COLO829 (cell line): ENCODE measurements at places on chromosomes 11 and 22.

DNA sequence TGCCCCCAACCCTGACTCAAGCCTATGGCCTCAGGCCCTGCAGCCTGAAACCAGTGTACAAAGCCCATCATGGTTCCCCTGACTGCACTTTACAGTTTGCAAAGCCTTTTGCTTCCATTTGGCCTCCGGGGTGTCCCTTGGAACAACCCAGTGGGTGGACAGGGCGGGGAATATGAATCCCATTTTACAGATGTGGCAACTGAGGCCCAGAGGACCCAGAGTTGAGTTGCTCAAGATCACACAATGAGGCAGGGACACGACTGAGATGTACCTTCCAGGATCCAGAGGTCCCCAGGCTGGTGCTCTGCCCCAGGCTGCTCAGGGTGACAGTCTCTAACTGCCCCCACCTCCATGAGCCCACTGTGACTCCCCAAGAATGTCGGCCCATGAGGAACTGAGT is 5.4 kb upstream of the POLDIP3 start:
- no peak for DNase-seq

DNA sequence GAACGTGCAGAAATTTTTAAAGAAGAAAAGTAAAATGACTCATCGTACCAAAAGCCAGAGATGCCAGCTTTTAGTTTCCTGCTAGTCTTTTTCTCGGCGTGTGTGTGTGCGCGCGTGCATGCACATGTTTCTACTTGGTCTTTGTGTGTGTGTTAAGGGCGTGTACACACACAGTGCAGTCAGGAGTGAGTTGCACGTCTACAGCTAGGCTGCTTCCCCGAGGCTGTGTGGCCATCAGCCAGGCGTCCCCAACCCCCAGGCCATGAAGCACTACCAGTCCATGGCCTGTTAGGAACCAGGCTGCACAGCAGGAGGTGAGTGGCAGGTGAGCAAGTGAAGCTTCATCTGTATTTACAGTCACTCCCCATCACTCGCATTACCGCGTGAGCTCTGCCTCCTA is 36.4 kb downstream of the KCNQ1 start:
- no peak for DNase-seq

GRCh38 chr11:80986421-80987074 is 1545.7 kb upstream of the TENM4 start:
- no peak for DNase-seq

DNA sequence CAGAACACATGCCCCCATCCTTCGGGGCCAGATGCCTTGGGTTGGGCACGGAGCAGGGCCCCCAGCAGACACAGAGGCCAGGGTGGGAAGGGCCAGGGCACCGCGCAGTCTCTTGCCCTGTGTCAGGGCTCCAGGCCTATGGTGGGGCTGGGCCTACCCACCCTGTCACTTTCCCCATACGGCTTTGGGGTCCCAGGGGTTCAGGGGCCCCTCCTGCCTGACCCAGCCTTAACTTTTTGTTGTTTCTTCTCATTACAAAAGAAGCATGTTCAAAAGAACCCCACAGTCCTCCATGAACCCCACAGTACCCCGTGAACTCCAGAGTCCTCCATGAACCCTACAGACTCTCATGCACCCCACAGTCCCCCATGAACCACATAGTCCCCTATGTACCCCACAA is 33.0 kb upstream of the CCDC188 start:
- no peak for DNase-seq

GRCh38 chr22:48333323-48333763 is 1494.3 kb downstream of the BRD1 start:
- no peak for DNase-seq

- DNase-seq: no peak
Observed at GRCh38 chr11:27909386-27909785, 198.6 kb downstream of the KIF18A start.

GRCh38 chr11:125376856-125377255 is 119.2 kb downstream of the FEZ1 start:
- DNase-seq: no peak

DNA sequence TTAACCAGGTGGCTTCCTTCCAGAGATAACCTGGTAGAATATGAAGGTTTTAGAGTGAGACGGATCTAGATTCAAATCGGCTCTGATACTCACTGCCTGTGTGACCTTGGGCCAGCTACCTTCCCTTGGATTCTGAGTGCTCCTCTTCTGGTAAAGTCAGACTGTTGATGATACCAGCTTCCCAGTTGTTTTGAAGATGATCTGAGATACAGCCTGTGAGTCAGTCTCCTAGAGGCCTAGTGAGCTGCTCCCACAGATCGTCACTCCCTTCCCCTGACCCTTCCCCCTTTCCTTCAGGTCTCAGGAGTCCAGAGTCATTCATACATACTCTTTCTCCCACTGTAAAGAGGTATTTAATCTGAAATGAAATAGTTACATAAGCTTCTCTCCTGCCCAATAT is 207.8 kb downstream of the GRIK4 start:
- no peak for DNase-seq

- no peak for DNase-seq
Observed at GRCh38 chr22:23149743-23150238, 4.5 kb downstream of the RAB36 start.

DNA sequence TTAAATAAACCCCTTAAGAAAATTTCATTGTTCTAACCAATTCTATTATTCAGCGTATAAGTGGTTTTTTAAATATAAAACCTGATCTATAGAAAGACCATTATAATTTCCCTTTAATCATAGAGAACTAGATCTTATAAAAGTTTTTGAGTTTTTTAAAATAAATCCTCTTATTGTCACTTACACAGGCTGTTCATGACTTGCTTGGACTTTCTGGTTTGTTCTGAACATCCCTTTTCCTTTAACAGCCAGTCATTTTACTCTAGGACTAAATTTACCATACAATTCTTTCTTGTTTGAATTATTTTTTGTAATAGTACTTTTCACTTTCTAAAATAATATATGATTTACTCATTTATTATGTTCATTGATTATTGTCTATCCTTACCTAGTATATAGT is 4.7 kb downstream of the NXPE2 start:
- no peak for DNase-seq

GRCh38 chr11:95692526-95693260 is 96.9 kb downstream of the FAM76B start:
- DNase-seq: no peak

GRCh38 chr22:50114221-50115021 is 24.6 kb downstream of the MOV10L1 start:
- no peak for DNase-seq

DNA sequence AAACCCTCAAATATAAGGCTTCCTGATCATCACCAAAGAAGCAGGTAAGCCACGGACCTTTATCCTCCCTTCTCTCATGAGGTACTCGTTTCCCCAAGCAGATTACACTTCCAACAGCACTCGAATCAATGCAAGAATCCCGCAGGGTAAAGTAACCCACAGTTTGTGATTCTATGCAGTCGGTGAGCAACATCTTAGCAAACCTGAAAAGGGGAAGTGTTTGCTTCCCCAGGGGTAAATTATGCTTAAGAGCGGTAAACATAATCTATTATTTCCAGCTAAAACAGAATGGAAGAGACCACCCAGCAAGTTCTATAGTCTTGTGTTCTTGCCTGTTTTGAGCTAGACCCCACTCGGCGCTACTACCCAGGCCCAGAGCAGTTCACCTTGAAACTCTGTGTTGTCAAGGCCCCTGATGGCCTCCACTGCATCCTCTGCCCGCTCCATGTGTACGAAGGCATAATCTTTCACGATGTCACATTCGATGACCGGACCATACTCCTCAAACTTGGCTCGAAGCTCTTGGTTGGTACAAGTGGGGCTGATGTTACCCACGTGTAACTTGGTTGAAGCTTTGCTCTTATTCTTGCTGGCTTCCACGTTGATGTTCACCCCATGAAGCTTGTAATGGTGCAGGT is 1.3 kb downstream of the RBM4B start:
- no peak for DNase-seq

- no peak for DNase-seq
Observed at GRCh38 chr11:76166314-76166713, 40.0 kb downstream of the WNT11 start.

DNA sequence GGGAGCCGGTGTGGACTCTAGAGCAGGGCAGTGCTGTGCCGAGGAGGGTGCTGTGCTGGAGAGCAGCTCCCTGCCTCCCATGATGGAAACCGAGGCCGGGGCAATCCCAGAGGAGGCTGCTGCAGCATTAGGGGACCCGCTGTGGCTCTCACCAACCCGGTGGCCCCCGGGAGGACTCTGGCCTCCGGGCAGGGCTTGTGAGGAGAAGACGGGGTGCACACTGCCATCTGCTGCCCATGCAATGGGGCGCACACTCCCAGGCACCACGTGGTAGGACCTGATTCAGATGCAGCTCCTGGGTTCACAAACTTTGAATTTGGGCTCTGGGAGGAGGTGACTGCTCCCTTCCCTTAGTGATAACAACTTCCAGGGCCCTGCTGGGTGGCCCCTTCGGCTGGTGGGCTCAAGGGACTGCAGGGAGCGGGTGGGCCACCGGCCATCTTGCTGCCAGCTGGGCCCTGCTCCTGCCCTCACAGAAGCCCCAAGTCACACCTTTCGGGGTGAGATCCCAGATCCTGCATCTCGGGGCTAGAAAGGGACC is 93.8 kb upstream of the FGF3 start:
- DNase-seq: no peak

GRCh38 chr11:100445231-100445735 is 241.8 kb upstream of the ARHGAP42 start:
- no peak for DNase-seq

- no peak for DNase-seq
Observed at GRCh38 chr11:116636341-116636929, 136.4 kb downstream of the BUD13 start.

- no peak for DNase-seq
Observed at GRCh38 chr11:22657101-22657694, 9.2 kb upstream of the GAS2 start.

DNA sequence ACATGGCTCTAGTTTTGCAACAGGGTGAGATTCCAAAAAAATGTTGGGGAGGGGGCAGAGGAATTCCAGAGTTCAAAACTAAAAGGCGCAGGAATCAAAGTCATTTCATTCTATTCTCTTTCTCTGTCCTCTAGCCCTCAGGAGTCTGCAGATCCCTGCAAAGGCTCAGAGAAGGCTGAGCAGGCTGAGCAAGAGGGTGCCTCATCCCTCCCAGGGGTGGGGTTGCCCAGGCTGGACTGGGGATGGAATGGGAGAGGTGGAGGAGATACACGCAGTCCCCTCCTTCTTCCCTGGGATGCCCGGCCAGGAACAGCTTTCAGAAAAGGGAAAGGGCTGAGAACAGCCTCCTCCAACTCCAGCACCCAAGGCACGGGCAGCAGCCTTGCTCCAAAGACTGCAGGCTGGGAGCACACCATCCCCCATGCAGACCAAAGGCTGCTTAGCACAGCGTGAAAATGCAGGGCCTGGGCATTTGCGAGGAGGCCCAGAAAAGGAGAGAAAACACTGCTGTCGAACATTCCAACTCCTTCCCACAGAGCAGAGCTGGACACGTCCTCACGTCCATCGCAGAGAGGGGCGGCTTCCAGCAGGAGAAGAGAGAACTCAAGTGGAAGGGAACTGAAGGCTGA is 51.8 kb downstream of the MN1 start:
- DNase-seq: no peak

- DNase-seq: no peak
Observed at GRCh38 chr11:59999691-60000090, 17.3 kb upstream of the OOSP4B start.

DNA sequence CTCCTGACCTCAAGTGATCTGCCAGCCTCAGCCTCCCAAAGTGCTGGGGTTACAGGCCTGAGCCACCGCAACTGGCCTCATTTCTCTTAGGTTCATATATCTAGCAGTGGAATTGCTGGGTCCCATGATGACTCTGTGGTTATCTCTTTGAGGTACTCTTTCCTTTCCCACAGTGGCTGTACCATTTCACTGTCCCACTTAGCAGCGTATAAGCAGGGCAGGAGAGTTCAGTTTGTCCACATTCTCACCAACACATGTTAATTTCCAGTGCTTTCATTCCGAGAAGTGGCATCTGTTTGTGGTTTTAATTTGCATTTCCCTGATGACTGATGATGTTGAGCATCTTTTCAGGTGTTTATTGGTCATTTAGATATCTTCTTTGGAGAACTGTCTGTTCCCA is 16.4 kb downstream of the PRR5 start:
- DNase-seq: no peak

- no peak for DNase-seq
Observed at GRCh38 chr22:39703091-39703490, 132.5 kb downstream of the CACNA1I start.
